Putamen (tissue), 1 donor: ENCODE measurements at places on chromosomes 4 and X.

DNA sequence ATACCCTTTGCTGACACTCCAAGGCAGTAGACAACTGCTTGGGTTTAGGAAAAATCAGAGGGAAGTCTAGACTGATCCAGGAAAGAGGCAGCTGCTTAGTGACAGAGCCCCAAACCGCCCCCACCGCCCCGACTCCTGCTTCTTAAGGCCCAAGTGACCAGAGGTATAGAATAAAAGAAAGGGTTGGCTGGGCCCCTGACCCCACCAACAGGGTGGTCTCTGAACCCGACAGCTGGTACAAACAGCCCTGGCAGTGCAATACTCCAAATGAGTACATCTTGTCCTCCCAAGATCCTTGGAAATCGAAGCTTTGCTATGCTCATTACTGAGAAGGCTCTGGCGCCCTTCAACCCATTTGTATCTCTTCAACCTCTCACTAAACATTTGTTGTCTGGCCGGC is 78.1 kb upstream of the PLAC1 start:
- DNase-seq, result no peak

GRCh38 chr4:139214039-139214534 is 37.1 kb upstream of the ELF2 start:
- DNase-seq, result no peak

DNA sequence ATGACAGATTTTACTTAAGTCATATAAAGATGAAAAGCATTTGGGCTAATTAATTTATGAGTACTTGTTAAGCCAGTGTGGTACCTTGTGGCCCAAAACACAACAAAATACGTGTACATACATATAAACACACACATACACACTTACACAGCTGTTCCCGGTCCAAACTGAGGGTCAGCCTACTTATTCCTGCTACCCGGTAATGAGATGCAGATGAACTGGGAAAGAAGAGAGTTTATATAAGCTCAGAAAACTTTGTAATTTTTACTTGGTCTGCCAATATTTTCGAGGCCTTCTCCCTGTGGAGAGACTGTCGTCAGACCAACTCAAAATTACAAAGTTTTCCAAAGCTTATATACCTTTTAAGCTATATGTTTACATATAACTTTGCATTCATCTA is 25.8 kb upstream of the PBDC1 start:
- DNase-seq, result no peak

GRCh38 chr4:54091637-54092404 is 8.1 kb upstream of the GSX2 start:
- DNase-seq, result peak; percentile 87

- no peak for DNase-seq
These were observed 100.9 kb downstream of the MAMLD1 start for GRCh38 chrX:150464001-150464400.

- DNase-seq, result no peak
These were observed at the start of gene UCP1 for GRCh38 chr4:140568507-140569306. Gene UCP1, minus strand, starts transcription at chr4:140568961. Its CDS starts 232 bp downstream, at chr4:140568729.

GRCh38 chr4:7516096-7516772 is 81.5 kb upstream of the PSAPL1 start:
- DNase-seq, result no peak

GRCh38 chrX:149145845-149146285 is 359.2 kb downstream of the IDS start:
- DNase-seq, result no peak

DNA sequence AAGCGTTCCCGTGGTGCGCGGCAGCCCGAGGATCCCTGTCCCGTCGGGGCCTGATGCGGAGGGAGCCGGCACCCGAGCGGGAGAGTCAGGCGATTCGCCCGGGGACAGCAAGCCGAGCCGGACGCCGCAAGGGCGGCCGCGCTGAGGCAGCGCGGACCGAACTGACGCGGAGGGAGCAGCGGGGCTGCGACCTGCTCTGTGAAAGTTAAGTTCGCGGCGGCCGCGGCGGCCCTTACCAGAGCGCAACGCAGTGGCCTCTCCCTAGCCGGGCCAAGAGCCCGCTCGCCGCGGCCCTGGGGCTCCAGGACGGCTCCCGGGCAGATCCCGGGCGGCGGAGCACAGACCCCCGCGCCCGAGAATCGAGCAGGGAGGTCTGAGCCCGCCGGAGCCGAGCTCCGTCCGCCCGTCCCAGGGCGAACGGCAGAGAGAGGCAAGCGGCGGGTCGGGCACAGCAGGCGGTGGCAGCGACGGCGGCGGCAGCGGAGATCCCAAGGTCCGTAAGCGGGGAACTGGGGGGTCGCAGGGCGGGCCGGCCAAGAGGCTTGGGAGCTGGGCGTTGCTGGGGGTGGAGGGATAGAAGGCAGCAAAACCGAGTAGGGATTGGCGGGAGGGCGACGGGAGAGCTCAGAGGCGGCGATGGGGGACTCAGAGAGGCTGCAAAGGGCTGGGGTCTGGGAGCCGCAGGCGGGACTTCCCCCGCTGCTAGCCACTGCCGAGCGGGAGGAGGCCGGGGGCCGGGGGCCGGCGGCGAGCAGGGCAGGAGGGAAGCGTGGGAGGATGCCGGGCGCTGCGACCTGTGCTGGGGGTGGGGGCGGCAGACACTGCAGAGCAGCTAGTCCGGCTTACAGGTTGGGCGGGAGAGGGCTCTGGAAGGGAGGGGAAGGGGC is 1.0 kb downstream of the GPR50 start:
- no peak for DNase-seq
